Umbilical cord (tissue), 2 donors: ENCODE measurements at places on chromosomes 2 and 18. TPM values are rescaled to one million over a fixed set of nuclear protein-coding genes. Genes with fewer than 3 reads are reported as not detected.
A peak's percentile ranks its signal among the peaks of the same experiment; 100 is the strongest.

- no peak for DNase-seq
These were observed 841.8 kb downstream of the SLC4A3 start for GRCh38 chr2:220469201-220469600.

DNA sequence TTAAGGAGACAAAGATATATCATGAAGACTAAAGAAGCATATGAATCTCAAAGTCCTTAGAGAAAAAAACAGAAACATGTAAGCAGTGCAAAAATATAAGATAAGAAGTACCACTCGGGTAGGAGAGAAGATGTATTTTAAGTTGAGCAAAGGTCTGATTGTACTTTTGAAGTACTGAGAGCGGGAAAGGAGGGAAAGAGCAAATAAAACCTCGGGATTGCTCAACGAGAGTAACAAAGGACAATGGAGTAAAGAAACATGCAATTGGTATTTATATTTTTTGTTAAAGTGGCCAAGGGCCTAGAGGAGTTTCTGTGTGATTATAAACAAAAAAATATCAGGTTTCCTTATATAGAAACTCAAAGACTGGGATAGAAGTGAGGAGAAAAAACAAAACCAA, 251.9 kb downstream of the LNPK start:
- DNase-seq, result no peak

DNA sequence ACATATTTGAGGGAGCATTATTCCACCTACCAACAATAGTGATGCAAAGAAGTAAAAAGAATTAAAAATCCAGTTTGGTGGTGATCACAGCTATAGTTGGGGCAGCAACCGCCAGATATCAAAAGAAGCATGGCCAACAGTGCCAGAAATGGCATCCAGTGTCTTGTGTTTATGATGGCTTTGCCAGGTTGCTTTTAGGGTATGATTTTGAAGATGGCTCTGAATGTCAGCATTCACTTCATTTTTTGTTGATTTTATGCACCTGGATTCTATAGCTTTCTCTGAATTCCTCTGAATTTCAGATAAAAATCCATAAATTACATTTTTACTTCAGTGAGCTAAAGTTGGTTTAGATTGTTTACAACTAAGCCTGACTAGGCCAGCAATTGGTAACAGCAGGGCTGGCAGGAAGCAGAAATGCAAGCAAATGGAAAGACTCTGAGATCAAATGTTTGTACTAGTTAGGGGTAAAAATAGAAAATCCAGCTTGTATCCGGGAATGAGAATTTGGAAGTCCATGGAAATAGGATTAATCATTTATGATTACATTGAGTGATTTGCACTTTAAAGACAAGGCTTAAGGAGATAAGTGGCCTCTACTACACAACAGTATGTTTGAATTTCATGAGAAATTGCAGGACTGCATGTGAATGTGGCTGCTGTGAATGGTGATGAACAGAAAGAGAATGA, 40.4 kb downstream of the COL3A1 start:
- DNase-seq, result peak; percentile 93

DNA sequence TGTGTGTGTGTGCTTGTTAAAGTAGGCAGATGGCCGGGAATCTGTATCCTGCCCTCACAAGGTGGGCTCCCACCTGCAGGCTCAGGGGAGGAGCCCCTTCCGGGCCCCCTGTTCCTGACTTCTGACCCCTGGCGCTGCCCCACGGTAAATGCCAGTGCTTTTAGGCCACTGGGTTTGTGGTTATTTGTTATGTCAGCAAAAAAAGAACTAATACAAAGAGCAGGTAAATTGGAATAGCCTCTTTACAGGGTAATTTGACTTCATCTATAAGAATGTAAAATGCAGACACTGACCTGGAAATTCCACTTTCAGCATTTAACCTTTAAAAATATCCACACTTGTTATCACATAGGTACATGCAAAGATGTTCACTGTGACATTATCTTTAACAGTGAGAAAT, 44.2 kb downstream of the RTP5 start:
- DNase-seq, result no peak

GRCh38 chr18:35611518-35611917, 30.0 kb downstream of the GALNT1 start:
- no peak for DNase-seq

GRCh38 chr2:33516456-33516995, 40.1 kb downstream of the RASGRP3 start:
- no peak for DNase-seq

- DNase-seq, result no peak
These were observed 25.2 kb upstream of the RGPD4 start for GRCh38 chr2:107801498-107801897.

- no peak for DNase-seq
These were observed 129.0 kb downstream of the SOCS6 start for GRCh38 chr18:70417847-70418246.

INSIG2 gene
- total RNA-seq, result 41.7 TPM

DSEL gene
- total RNA-seq, result 14.9 TPM

DUSP2 gene
- total RNA-seq, result 28.9 TPM
